ENCODE measurements at places on chromosomes 3 and 15. TPM values are rescaled to one million over a fixed set of nuclear protein-coding genes. Genes with fewer than 3 reads are reported as not detected.

DNA sequence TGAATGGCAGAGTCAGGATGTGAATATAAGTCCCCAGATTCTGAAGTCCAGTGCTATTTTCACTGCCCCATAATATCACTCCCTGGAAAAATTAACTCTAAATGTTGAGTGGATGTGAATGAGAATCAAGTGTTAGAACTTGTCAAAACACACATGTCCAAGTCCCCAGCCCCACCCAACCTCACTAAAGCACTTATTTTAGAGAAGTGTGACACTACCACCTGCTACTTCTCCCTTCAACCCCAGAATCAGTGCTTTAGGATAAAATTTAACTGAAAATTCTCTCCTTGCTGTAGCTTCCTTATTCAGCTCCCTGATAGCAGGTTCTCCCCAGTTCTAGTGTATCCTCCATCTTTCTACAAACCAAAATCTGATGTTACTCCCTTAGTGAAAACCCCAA lies 35.8 kb downstream of the HERC1 start:
- no peak overlapping the region for H3K27ac ChIP-seq
- H3K27me3 ChIP-seq = no peaks in the 10 kb centered on the region
- no peaks in the 10 kb centered on the region for H3K36me3 ChIP-seq
- H3K4me1 ChIP-seq = peaks cover 61% of the 10 kb centered on the region
- H3K4me3 ChIP-seq = no peak overlapping the region
- no peak for DNase-seq

GRCh38 chr3:49656541-49657112 lies 17.5 kb upstream of the APEH start:
- H3K27ac ChIP-seq = no peak overlapping the region
- no peak overlapping the region for H3K4me3 ChIP-seq
- no peak for DNase-seq
- no peaks in the 10 kb centered on the region for H3K4me1 ChIP-seq
- no peaks in the 10 kb centered on the region for H3K36me3 ChIP-seq

GRCh38 chr3:38649500-38650247 lies at the start of gene SCN5A:
SCN5A (minus strand) TSS chr3:38649687; CDS start chr3:38633307, 16,380 bp downstream.
- peak; percentile 80 for DNase-seq
- H3K27me3 ChIP-seq = peaks cover 95% of the 10 kb centered on the region
- peak within 1 kb of the TSS; percentile 50 for H3K4me3 ChIP-seq
- peaks cover 7% of the 10 kb centered on the region for H3K4me1 ChIP-seq
- H3K27ac ChIP-seq = no peak within 1 kb of the TSS

DNA sequence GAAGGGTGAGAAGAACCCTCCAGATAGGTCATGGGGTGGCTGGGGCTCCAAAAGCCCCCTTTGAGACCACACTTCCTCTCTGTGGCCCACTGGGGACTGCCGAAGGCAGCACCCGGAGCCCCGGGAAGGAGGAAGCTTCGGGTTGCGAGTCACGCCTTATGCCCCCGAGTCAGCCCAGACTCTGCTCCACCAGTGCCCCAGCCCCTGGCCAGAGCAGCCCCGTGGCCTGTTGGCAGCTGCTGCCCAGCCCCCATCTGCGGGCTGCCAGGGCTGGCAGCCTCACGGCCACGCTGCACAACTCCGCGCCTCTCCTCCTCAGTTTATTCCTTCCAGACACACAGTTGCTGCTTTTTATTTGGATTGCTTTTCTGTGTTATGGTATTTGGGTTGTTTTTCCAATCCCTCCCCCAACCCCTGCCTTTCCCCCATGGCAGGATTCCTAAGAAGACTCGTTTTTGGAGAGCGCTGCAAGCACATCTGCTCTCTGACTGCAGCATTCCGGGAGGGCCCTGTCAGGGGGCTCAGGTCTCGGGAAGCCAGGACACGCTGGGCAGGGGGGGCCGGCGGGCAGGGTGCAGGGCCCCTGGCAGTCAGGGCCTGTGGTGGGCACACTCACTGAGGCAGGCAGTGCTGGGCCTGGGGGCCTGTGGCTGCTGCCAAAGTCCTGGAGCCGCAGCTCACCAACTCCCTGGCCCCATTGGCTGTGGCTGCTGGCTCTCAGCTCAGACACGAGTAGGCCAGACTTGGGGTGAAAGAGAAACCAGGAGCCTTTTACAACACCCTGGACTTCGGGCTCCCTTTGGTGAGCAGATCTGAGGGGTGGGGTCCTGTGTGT lies 20.2 kb downstream of the MAGEF1 start:
- peak; percentile 86 for DNase-seq
- no peaks in the 10 kb centered on the region for H3K27me3 ChIP-seq
- H3K36me3 ChIP-seq = no peaks in the 10 kb centered on the region
- H3K4me1 ChIP-seq = peaks cover 17% of the 10 kb centered on the region
- H3K27ac ChIP-seq = peak overlapping the region; percentile 23
- H3K4me3 ChIP-seq = no peak overlapping the region

The PODXL2 gene
- 1.4 TPM for polyA plus RNA-seq

The C2CD4A gene
- polyA plus RNA-seq = 0.06 TPM

- DNase-seq = no peak
- H3K27me3 ChIP-seq = no peaks in the 10 kb centered on the region
- H3K4me1 ChIP-seq = no peaks in the 10 kb centered on the region
- H3K4me3 ChIP-seq = no peak overlapping the region
- no peak overlapping the region for H3K27ac ChIP-seq
Observed at GRCh38 chr3:142355692-142356091, 92.1 kb downstream of the XRN1 start.

The CMC1 gene
- 59.5 TPM for polyA plus RNA-seq

All from spleen (tissue), 13 donors.